Stimulated activated naive CD8-positive, alpha-beta T cell treated with anti-CD3 and anti-CD28 coated beads, Interleukin-15, amount 100 ng/mL, for 72 hours (primary cell): ENCODE measurements at places on chromosomes 12 and 14.
A peak's percentile ranks its signal among the peaks of the same experiment; 100 is the strongest.

DNA sequence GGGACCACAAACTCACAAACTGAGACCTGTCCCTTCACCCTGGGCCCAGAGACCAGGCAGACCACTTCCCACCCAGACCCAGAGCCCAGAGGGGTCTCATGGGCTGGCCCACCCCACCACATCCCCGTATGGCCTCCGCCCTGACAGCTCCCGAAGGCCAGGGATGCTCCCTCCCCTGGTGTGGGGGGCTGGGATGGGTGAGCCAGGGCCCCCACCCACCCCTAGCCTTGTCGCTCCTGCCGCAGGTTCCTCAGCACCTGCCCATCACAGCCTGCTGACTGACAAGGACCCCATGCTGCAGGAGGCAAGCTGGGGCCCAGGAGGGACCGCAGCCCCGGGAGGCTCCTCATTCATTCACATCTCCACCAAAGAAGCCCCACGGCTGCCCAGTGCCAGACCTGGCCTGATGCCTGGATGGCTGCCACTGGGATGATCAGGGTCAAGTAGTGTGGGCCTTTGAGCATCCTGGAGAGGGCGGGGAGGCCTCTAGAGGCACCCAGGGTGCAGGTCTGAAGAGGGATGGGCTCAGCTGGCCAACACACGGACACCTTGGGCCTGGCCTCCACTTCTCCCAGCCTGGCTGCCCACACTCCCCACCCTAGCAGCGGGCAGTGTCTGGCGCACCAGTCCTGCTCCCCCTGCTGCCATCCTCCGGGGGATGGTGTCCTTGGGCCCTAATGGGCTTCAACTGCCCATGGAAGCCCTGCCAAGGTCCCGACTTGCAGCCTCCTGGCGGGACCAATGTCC lies 24.7 kb upstream of the GPR132 start:
- DNase-seq, result no peak

GRCh38 chr14:94632305-94632590 lies 20.1 kb downstream of the SERPINA3 start:
- no peak for DNase-seq

DNA sequence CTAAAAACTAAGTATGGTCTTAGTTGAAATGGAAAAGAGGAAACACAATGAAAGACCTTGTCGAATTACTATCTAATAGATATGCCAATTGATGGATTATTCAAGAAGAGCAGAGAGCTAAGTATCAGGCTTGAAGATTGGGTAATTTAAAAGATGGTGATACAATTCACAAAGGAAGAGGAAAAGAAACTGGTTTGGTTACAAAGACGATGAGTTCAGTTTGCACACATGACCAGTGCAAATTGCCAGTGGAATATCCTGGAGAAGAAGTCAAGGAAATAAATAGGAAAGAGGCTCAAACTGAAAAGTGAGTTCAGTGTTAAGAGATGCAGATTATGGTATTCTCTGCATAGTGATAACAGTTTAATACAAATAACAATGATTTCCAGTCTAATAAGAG lies 2.5 kb upstream of the RAP1B start:
- DNase-seq, result no peak

GRCh38 chr12:11676052-11676451 lies 26.6 kb downstream of the ETV6 start:
- no peak for DNase-seq

- no peak for DNase-seq
Measured at GRCh38 chr12:131672941-131673887, 37.7 kb upstream of the SFSWAP start.

GRCh38 chr14:89910691-89911009 lies 43.9 kb downstream of the EFCAB11 start:
- DNase-seq, result no peak

DNA sequence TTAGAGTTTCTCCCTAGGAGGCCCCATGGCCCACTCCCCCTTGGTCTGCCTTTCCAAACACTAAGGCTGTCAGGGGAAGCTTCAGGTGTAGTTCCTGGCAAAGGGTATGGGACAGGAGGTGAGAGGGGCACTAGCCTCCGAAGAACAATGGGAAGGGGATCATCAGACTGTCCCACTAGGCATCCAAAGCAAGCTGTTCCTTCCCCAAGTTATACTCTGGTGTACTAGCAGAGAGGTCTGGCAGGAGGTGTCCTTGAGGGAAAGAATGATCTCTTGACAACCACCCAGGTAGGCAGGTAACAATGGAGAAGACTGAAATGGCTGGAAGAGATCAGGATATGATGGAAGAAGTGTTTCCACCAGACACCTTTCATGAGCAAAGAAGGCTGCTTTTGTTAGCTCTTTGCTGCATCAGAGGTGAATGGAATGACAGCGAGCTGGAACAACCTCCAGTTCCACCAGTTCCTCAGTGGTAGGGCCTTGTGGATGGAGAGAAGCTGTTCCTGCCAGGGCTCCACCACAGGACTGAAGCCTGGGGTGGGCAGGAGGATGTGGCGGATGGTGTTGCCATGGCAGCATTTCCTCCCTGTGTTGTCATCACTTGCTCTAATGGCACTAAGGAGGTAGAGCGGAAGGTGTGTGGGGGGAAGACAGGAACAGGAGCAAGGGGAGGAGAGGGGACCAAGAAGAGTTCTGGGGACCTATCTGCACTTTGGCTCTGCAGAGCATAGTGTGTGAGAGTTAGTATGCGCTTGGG lies 2.3 kb upstream of the AGAP2 start:
- DNase-seq, result peak; percentile 82

- no peak for DNase-seq
Measured at GRCh38 chr12:27779416-27779919, 565 bp upstream of the KLHL42 start.

DNA sequence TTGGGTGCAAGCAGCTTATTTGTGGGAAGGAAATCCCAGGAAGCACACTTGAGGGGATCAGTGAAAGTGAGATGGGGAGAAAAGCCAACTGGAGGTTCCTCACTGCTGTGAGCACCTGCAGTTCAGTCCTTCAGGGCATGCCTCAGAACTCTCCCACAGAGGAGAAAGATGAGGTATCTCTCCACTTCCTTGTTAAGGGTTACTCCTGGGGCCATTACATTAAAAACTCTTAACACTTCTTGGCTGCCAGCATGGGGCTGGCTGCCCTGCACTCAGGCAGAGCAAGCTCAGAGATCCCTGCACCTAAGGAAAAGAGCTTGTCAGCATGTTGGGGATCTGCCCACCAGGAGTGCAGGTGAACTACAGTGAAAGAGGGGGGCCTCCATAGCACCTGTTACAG lies 28.8 kb downstream of the FERMT2 start:
- no peak for DNase-seq

DNA sequence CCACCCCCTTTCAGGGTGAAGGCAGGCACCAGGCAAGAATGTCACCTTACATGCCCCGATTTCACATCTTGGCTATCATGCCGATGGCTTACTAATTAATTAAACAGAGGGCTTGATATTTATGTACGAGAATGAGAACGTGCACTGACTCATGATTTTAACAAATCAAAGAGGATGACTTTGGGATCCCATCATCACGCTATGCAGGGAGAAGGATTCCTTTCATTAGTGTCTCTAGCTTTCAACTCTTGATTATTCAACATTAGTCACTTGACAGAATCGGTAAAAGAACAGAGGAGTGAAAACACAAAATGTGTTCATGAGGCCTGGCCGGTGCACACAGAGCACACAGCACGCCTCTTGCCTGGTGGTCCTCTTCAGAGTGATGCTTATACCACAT lies 80.6 kb downstream of the PRKAB1 start:
- no peak for DNase-seq

DNA sequence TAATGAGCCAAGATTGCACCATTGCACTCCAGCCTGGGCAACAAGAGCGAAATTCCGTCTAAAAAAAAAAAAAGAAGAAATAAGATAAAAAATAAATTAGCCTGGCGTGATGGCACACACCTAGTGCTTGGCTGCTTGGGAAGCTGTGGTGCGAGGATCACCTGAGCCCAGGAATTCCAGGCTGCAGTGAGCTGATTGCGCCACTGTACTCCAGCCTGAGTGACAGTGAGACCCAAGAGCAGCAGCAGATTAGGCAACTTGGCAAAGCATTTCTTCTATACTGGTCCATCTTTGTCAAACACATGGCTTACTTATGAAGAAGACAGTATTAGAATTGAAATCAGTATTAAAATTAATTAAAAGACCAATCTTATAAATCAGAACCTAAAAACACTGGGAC lies 6.3 kb downstream of the GON7 start:
- no peak for DNase-seq

DNA sequence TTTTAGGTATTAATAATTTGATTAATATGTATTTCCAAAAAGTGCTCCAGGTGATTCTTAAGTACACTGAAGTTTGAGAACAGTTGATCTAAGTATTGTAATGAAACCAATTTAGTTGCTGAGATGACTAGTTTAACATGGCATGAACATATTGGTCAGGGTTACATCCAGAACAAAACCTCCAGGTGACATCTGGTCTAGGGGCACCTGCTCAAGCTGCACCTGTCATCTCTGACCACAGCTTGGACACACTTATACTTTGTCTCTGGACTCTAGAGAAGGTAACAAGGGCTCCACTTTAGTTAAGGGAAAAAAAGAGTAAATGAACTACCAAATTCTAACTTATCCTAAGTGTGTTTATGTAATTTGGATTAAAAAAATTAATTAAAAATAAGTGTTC lies 8.1 kb downstream of the ARID2 start:
- DNase-seq, result no peak

- no peak for DNase-seq
Measured at GRCh38 chr12:22082190-22082701, 36.2 kb downstream of the CMAS start.

- no peak for DNase-seq
Measured at GRCh38 chr14:35380794-35381193, 23.8 kb downstream of the NFKBIA start.

GRCh38 chr12:6522193-6522592 lies 12.1 kb upstream of the GAPDH start:
- DNase-seq, result no peak

DNA sequence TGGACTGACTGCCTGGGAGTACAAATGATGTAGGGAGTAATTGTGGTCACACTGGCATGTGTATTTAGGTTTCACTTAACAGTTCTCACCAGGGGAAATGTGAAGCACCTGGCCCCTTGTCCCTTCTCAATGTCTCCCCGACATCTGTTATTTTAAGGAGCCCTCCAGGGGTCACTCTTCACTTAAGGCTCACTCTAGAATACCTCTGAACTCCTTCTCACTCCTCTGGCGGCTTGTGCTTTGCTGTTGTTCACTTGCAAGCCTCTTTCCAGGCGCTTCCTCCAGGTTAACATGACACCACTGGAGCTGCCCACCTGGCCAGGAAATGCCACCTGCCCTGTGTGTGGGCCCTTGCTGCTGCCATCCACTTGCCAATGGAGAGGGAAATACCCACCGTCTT lies 56.5 kb upstream of the GZMB start:
- no peak for DNase-seq

DNA sequence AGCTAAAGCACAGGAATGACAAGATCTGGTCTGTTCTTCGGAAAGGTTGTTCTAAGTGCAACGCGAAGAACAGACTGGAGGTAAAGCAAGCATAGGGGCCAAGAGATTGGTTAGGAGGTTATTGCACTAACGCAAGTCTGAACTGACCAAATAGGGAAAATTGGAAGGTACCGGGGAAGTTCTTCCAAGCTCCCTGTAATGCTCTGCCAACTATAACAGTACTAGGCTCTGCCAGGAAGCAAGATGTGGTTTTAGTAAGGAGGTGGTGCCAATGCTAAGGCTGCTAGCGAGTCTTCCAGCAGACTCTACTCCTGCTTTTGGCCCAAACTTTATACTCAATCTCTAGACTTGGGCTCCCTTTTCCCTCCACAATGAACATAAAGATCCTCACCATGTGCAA lies 138.6 kb downstream of the PAWR start:
- DNase-seq, result no peak

- DNase-seq, result no peak
Measured at GRCh38 chr14:36057452-36058116, 118.9 kb downstream of the PTCSC3 start.

DNA sequence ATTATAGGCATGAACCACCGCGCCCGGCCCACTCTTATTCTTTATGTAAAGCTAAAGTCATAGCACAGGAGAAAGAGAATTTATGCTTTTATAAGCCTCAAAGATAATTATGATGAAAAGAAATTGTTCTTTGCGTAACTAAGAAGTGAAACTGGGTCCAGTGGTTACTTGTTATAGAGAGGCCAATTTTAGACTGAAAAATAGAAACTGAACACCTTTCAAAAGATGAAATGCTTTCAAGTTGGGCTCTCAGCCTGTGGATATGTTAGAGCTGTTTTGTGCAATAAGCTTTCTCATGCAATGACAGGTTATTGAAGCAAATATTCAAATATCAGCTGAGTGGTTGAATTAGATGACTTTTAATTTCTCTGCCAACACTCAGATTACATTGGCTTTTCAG lies 7.9 kb downstream of the TMEM253 start:
- DNase-seq, result no peak

DNA sequence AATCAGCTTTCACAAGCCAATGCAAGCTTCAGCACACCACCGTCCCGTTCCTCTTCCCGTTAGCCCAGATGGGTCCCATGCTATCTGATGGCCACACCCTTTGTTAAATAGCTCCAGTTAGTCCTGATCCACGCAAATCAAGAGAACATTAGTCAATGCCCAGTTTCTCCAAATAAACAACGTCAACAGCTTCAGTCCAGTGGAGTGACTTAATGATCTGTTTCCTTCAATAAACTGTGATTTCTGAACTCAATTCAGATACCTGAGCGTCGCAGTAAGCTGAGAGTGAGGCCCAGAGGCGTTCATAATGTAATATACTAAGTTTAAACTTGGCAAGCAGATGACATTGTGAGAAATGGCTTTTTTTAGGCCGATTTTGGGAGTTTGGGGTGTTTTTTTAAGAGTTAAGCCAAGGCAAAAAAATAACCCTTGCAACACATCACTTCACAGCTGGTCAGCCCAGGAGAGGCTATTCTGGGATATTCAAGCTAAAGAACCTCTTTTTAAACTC lies 112.3 kb downstream of the ZFP36L1 start:
- no peak for DNase-seq

GRCh38 chr12:56114084-56114483 lies 2.3 kb upstream of the RPL41 start:
- DNase-seq, result no peak

GRCh38 chr14:77511486-77512162 lies 13.0 kb upstream of the ISM2 start:
- DNase-seq, result no peak

- DNase-seq, result no peak
Measured at GRCh38 chr12:123713823-123714585, 1.9 kb downstream of the ATP6V0A2 start.

DNA sequence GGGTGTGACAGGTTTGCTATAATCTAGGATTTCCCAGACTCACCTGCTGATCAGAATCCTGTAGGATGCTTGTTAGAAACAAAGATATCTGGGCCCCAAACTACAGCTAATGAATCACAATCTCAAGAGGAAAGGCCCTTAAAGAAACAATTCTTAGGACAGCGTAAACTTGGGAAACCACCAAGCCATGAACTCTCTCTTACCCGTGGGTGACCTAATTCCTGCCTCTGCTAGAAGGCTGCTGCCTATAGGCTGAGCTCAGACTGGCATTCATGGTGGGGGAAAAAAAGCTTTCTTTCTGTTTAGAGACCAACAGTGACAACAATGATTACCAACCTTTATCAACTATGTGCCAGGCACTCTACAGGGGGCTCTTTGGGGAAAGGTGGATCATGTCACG lies 213.9 kb upstream of the FKBP4 start:
- no peak for DNase-seq

- DNase-seq, result no peak
Measured at GRCh38 chr12:69688471-69689427, 10.4 kb downstream of the BEST3 start.
